Keratinocyte (primary cell): ENCODE measurements at places on chromosomes 13 and 19.

- DNase-seq = no peak
Measured at GRCh38 chr19:30276883-30277280, 95.3 kb upstream of the ZNF536 start.

GRCh38 chr13:43057653-43058317 lies 34.4 kb downstream of the DNAJC15 start:
- DNase-seq = no peak

GRCh38 chr13:75250526-75251178 lies 231.3 kb downstream of the TBC1D4 start:
- no peak for DNase-seq

DNA sequence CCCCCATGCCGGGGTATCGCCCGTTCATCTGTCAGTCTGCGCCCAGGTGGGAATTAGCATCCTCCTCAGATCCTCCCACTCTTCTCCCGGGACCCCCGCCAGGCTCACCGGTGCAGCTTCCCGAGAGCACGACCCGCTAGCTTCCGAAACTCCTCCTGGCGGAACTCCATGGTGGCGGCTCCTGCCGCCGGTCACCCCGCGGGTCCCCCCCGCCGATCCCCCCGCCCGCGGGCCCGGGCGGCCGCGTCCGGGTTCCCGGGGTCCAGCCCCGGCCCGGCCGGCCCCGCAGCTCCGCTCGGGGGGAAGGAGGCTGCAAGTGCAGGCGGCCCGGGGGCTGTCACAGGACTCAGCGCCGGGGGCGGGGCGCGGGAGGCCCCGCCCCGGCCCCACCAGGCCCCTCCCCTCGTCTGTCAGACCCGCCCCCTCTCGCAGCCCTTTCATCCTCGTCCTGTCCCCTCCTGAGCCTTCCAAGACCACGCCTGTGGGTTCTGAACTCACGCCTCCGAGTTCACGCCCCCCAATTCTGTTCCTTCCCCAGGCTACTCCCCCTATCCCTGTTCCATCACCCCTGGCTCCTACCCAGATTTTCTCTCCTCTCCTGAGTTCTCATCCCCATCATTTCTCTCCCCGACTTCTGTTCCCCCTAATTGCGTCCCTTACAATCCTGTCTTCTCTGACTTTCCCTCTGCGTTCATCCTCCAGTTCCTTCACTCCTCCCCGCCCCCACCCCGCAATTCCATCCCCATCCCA lies at the start of gene SLC17A7:
Gene SLC17A7, minus strand, starts transcription at position 318 of the 750 bp plus-strand sequence. Its CDS starts 148 bp downstream, at position 170.
- no peak for DNase-seq

DNA sequence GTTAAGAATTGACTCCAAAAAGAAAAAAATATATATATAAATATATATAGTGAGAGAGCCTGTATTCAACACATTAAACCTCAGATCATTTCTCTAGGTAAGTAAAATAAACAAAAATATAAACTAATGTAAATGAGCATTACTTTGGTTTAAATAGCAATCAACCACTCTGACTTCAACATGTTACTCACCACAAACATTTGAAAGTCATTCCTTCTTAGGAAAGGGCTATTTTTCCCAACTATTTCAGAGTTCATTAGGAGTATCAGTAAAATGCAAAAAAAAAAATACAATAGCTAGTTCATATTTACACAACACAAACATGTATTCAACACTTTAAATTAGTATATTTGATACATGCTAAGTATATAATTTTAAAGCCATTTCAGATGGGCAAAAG lies 40.5 kb downstream of the KLF12 start:
- DNase-seq = no peak

DNA sequence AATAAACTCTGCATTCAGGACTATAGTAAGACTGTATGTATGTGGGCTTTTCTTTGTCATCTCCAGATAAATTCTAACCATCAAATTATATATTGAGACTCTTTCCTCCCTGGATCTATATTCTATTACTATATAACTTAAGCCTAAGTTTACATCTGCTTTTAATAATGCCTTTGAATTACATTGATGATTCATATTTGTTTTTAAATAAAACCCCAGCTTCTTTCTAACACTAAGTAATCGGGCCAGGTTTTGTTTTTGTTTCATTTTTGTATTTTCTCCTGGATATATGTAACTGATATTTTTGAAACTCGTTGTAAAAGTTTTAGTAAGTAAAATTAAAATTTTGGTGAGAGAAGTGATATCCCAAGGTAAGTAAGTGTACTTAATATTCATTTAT lies 1599.1 kb downstream of the PCDH9 start:
- no peak for DNase-seq

- peak; percentile 98 for DNase-seq
Measured at GRCh38 chr19:38930776-38931520, at the start of gene MRPS12. TSS of gene MRPS12 (plus strand) at chr19:38930944. CDS start at chr19:38931295, 351 bp downstream.

DNA sequence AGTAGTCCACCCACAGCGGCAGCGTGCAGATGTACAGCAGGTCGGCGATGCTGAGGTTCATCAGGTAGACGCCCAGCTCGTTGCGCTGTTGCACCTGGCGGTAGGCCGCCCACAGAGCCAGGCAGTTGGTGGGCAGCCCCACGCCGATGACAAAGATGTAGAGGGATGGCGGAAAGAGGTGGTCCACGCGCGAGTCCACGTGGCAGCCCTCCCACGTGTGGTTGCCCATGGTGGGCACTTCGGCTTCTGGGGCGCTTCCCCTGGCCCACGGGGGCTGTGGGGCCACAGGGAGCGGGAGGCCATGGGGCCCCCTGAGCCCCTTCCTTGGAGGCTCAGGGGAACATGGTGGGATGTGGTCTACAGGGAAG lies 7.0 kb upstream of the OPA3 start:
- DNase-seq = no peak

DNA sequence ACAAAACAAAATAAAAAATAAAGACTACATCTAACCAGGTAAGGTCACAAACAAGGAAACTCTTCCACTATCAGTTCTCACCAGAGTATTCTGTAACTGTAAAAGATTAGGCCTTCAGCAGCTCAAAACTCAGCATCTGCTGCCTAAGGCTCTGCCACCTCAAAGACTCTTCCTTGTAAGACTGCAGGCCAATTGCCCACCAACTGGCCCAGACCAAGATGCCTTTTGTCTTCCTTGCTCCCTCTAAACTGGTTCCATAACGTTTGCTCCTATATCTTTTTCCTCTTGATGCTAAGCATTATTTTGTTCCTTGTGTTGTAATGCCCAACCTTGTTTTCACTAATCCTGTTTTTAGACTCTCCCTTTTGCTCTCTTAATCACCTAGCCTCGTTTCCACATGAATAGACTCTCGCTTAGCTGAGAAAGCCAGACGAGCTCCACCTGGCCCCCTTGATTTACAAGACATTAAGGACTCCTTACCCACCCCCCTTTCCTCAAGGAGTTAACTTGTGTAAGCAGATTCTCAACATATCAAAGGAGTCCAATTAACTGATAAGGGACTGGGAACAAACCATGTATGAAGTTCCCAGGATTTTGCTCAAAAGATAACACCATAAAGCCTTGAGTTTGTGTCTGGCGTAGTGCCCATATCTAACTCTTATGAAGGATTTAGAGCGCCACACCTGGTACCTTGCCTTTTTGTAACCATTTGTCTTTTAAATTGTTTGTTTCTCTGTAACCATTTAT lies 1.5 kb downstream of the ZNF814 start:
- DNase-seq = no peak

GRCh38 chr19:4368128-4368820 lies 24.9 kb downstream of the MPND start:
- no peak for DNase-seq
